ENCODE measurements at places on chromosomes 13 and 19.

DNA sequence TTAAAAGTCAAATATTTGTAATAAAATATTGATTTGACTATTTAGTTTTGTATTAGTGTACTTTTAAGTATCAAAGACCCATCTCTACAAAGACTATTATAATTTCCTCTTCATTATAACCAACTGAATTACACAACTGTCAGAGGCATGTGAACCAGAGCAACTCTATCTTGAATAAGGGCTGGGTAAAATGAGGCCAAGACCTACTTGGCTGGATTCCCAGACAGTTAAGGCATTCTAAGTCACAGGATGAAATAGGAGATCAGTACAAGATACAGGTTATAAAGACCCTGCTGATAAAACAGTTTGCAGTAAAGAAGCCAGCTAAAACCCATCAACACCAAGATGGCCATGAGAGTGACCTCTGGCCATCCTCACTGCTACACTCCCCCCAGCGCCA, 36.2 kb upstream of the ATP12A start:
- no peak for DNase-seq

GRCh38 chr13:110826861-110827672, 87.8 kb downstream of the ANKRD10 start:
- DNase-seq: no peak

GRCh38 chr13:36992362-36992761, 6.8 kb downstream of the ALG5 start:
- DNase-seq: no peak

DNA sequence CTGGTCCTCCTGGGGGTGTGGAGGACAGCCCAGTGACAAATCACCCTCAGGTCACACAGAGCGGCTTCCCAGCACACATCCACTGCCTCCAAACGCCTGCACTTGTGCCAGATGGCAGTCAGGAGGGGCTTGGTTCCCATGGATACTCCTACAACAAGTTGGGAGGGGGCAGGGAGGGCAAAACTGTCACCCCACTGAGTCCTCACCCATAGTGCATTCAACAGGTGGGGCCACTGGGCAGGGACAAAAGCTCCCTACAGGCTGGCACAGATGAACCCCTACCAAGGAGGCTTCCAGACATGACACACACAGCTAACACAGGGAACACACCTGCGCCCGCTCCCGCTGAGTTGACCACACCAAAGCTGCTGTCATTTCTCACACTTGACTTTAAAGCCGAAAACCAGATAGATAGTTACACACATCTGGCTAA, 120.5 kb downstream of the STK24 start:
- no peak for DNase-seq

- DNase-seq: no peak
Observed at GRCh38 chr13:35979361-35979951, 151.7 kb downstream of the DCLK1 start.

DNA sequence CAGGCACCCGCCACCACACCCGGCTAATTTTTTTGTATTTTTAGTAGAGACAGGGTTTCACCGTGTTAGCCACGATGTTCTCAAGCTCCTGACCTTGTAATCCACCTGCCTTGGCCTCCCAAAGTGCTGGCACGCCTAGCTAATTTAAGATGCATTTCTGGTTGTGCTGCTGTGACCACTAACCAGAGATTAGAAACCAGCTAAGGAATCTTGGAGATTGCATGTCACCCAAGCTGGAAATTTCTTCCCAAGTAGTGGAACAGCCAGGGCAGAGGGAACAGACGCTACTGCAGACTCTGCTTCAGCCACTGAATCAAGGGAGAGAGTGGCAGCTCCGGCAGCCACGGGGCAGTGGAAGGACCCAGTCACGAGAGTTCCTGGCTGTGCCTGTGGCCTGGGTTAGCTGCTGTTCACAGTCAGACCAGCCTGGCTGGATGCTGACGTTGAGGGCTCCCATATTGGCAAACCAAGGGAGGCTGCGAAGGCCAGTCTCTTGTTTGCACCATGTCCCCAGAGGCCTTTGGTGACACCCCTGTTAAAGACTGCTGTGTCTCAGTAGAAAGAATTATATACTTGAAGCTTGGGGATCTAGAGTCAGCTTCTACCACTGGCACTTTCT, 7.9 kb downstream of the TPM4 start:
- no peak for DNase-seq

GRCh38 chr13:51437550-51438127, 15.2 kb downstream of the INTS6 start:
- DNase-seq: no peak

GRCh38 chr13:110208116-110208515, 98.8 kb downstream of the COL4A1 start:
- no peak for DNase-seq

DNA sequence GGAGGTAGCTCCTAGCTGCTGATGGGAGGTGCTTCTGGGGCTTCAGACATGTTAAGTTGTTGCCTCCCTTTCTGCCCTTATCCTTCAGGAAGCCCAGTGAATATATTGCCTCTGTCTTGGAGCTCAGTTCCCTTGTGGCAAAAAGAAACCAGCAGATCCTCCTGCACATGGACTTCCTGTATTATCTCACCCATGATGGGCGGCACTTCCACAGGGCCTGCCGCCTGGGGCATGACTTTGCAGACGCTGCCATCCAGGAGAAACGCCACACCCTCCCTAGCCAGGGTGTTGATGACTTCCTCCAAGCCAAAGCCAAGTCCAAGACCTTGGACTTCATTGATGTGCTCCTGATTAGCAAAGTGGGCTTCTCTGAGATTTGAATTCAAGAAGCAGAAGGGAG, 6.0 kb upstream of the CYP4F12 start:
- no peak for DNase-seq

- peak; percentile 55 for DNase-seq
Observed at GRCh38 chr19:5340637-5341447, at the start of gene PTPRS. Gene PTPRS, minus strand, starts transcription at chr19:5340812. Its CDS starts 54,672 bp downstream, at chr19:5286140.

- DNase-seq: no peak
Observed at GRCh38 chr19:50383001-50383851, 921 bp upstream of the POLD1 start.

DNA sequence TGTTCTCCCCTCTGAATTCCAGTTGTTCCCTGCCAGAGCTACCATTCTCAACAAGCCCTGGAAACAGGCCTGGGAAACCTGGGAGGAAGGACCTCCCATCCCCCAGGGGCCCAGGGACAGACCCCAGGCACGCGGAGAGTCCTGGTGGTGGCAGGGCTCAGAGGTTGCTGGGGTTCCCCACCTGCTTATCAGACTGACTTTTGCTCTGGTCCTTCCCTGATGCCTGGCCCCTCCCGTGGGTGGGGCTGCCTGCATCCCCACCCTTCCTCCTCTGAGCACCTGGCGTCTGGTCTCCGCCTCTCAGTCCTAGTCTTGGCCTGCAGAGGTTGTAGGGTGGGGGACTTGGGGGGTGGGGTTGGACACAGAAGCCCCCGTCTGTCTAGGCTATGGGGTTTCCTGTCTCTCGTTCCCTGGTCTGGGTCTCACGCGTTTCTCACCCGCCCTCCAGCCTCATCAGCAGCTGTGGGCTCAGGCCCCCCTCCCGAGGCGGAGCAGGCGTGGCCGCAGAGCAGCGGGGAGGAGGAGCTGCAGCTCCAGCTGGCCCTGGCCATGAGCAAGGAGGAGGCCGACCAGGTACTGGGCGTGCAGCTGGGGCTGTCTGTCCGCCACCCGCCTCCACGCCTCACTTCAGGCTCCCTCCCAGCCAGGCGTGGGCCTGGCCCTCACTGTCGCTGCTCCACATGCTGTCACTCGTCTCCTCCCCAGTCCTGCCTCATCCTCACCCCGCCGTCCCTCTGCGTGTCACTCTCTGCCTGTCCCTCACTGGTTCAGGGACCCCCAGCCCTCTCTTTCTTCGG, 13.6 kb downstream of the EPN1 start:
- DNase-seq: no peak

DNA sequence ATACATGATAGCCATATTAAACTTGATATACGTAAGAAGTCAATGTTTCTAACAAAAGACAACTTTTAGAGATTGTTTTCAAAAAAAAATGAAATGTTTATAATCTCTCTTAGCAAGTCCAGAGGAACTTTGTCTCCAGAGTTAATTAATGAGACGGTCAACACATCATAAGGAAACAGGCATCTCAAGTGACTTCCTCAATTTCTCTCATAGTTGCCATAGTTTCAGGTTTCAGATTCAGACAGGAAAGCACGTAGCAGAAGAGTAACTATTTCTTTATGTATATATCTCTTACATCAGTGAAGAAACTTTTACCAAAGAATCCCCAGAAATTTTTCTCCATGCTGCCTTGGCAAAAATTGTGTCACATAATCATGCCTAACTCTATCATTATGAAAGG, 159.6 kb upstream of the ATXN8OS start:
- DNase-seq: no peak

DNA sequence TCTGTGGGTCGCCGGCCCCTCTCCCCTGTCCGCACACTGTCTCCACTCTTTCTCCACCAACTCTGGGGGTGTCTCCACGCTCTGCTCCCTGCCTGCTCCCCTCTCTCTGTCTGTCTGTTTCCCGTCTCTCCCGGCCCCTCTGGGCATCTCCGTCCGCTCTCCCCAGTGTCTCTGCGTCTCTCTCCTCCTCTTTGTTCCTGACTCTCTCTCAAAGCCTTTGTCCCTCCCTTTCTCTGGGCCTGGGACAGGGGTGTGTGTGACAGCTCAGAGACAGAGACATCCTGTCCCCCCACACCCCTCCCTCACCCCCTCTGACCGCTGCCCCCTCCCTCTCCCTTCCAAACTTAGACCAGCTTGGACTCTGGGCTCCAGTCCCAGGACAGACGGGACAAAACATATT, 668 bp upstream of the SBK3 start:
- DNase-seq: no peak

GRCh38 chr13:43389573-43389972, 366.2 kb downstream of the DNAJC15 start:
- DNase-seq: no peak

DNA sequence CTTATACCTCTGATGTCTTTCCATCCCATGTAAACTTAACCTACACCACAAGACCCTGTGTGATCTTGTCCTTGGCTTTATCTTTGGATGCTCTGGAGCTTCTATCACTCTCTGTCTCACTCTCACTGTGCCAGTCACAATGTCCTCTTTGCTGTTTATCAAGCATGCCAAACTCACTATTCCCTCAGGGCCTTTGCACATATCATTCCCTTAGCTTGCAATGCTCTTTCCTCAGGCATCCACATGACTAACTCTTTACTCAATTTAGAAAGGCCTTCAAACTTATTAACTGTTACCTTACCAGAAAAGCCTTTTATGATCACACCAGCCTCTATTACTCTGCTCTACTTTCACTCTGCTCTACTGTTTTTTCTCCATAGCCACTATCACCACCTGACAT, 354.1 kb downstream of the RFC3 start:
- DNase-seq: no peak

DNA sequence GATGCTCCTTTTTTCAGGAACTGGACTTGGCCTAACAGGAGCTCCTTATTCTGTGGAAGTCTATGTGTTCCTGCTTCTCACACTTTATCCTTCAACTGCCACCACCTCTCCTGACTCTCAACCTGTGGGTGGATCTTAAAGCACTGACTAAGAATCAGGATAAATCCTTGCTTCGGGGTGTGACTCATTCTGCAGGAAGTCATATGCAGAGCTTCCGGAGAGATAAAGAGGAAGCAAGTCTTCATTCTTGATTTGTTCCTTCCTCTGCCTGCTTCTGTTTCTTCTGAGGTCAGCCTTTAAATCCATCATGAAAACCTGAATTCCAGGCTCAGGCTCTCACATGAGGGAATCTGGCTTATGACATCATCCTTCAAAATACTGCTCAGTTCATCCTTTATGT, 137.1 kb upstream of the ATXN8OS start:
- no peak for DNase-seq

DNA sequence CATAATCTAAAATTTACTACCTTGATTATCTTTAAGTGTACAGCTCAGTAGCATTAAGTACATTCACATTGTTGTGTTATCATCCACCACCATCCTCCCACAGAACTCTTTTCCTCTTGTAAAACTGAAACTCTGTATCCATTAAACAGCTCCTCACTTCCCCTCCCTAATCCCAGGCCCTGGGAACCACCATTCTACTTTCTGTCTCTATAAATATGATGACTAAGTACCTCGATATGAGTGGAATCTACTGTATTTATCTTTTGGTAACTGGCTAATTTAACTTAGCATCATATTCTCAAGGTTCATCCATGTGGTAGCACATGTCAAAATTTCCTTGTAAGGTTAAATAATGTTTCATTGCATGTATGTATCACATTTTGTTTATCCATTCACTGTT, 49.0 kb upstream of the POMP start:
- DNase-seq: no peak

DNA sequence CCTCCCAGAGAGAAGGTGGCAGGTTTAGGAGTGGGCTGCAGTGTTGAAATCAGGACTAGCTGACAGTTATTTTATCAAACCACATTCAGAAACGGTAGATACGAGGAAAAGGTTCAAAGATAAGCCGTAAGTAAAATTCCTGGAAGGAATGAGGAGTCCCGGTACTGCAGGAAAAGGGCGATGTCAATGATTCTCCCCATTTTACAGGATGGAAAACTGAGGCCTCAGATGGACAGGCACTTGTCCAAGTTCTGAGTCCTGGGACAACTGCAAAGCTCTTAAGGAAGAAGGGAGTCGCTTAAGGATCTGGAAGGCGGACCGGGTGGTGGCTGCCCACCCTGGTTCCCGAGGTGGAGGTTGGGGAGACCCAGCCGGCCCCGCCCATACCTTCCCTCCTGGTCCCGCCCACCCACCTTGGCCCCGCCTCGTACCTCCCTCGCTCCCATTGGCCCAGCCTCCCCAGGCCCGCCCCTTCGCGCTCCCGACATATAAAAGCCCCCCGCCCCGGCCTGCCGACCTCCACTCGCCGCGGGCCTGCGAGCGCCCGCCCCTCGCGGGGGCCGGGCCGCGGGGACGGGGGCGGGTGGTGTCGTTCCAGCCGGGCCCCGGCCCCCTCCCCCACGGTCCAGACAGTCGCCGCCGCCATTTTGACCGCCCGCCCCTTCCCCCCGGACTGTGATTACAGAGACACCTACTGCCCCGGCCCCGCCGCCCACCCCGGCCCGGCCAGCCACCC, 603 bp downstream of the RFX1 start:
- DNase-seq: peak; percentile 92

GRCh38 chr19:46494941-46495785, 504 bp downstream of the PNMA8B start:
- no peak for DNase-seq

- no peak for DNase-seq
Observed at GRCh38 chr13:93819331-93819890, 592.8 kb downstream of the GPC6 start.

- no peak for DNase-seq
Observed at GRCh38 chr13:50936679-50937078, 27.1 kb downstream of the RNASEH2B start.

GRCh38 chr13:49407068-49407467, 36.8 kb downstream of the CAB39L start:
- no peak for DNase-seq

DNA sequence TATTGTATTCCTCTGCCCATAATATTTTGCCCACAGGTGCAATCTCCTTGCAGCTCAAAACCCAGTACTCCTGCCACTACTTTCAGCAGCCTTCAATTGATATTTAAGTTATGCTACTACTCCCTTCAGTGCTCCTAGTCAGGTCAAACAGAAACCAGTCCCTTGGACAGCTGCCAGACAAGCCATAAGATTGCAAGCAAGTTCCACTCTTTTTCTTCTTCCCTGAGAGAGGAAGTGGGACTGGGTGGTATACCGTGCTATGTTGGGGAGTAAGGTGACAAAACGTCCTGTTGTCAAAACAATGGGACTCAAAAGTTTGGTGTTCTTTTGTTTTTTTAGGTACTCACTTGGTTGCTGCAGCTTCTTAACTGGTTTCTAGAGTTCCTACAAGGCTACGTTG, 63.1 kb upstream of the FRY start:
- no peak for DNase-seq

Data from activated CD8-positive, alpha-beta memory T cell treated with anti-CD3 and anti-CD28 coated beads for 1 hour (primary cell).